Mesenteric fat pad (tissue), 1 donor: ENCODE measurements at places on chromosomes 1 and 21. TPM values are rescaled to one million over a fixed set of nuclear protein-coding genes. Genes with fewer than 3 reads are reported as not detected.

- no peak for DNase-seq
These were observed 82.0 kb upstream of the PTGFR start for GRCh38 chr1:78408810-78409209.

GRCh38 chr1:180397175-180397574, 105.2 kb downstream of the ACBD6 start:
- DNase-seq: no peak

- no peak for DNase-seq
These were observed 35.7 kb downstream of the CAPZB start for GRCh38 chr1:19449454-19450228.

DNA sequence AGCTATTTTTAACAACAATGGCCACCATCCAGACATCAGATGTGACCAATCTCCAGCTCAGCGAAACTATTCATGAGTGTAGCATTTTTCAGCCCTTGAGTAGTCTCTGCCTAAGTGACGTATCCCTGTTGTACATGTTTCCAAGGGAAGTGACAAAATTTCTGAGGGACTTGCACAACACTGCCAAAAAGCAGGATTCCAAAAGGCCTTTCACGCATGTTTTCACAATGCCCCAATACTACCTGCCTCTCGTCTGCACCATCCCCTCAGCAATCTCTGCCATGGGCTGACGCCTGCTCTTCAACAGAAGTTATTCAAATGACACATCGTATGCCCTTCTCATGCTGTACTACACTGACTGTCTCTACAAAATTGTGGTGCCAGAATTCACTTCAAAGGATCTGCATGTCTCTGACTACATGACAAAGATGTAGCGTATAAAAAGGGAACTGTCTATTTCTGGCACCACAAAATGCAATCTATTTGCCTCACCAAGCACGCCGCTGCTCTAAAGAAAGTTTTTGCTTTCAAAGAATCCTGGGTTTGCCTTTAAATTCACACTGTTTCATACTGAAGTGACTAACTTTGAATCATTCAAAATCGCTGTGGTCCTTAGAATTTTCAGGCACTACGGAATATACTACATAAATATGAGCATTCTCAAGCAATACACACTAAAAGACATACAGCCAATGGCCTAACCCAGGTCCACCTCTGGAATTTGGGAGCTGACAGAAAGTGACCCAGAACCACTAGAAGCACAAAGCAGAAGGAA, 32.9 kb downstream of the JAK1 start:
- no peak for DNase-seq

DNA sequence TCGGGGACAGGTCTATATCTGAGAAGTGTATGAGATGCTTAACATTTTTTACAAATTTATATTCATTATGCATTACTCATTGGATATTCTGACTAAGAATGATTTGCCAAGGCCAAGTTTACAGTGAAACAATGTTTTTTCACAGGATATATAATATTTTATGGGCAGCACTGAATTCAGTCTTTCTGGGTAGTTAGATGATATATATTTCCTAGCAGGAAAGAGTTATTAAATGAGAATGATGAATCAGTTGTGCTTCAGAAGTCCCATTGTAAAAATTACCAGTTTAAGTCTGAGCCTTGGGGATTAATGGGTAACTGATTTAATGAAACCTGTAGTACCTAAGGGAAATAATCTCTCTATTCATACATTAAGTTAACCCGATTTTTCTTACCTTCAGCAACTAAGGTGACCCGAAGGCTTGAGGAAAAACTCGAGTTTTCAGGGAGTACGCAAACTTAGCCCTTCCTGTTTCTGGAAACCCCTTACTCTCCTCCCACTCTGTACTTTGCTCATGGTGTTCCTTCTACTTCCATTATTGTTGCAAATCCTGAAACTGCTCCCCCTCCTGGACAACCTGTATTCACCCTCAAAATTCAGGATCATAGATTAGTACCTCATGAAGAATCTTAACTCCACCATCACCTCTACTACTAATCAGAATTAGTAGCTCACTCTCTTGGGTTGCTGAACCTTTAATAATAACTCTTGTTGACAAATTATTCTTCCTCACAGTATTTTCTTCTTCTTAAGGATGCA, 135.1 kb downstream of the AK5 start:
- DNase-seq: no peak

GRCh38 chr1:236377832-236378535, 16.1 kb upstream of the EDARADD start:
- no peak for DNase-seq

DNA sequence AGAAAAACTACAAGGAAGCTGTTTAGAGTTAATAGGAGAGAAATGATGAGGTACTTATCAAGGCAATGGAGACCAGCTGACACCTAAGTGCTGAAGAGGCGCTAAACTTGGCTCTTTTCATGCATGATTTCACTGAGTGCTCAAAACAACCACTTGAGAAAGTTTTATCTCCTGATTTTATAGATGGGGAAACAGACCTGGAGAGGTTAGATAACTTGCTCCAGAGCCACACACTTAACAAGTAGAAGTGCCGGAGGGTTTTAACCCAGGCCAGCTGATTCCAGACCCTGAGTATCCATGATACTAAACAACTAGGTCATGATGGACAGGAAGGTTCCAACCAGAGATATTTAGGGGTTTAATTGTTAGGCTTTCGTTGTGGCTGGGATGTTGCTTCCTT, 25.9 kb downstream of the UBE2U start:
- no peak for DNase-seq

DNA sequence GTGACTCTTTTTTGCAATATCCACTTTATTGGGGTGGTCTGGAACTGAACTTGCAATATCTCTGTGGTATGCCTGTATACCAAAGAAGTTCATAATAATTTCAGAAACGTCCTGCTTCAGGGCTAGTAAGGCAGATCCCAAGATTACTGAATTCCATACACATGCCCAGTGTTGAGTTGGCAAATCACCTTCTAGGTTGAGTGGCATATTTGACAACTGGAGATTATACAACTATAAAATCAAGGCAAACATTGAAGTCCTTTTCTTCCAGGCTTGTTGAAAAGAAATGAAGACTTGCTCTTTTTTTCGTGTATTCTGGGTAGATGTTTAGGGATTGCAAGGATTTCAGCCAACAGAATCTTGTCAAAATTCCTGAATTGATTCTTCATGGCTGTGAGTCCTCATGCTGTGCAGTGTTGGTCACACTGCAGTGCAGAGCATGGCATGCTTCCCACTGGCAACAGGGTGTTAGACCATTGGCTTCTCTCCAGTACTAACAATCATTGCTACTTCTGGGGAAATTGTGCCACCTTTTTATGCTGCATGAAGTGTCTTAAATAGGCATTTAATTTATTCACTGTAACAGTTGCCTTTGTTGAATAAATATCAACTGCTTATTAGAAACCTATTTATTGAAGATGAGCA, 367.1 kb upstream of the ADGRL4 start:
- no peak for DNase-seq

The CACNA1S gene
- total RNA-seq: not detected

The SPATA46 gene
- not detected for total RNA-seq

The SPATA1 gene
- total RNA-seq: 0.71 TPM

The RHEX gene
- total RNA-seq: 2.2 TPM

The GORAB gene
- 8.9 TPM for total RNA-seq
